Activated CD4-positive, alpha-beta T cell treated with anti-CD3 and anti-CD28 coated beads, Interleukin-2, amount 10 ng/mL, durations not matched to agents 24 days and 14 days (primary cell): ENCODE measurements at places on chromosomes 13 and 19. TPM values are rescaled to one million over a fixed set of nuclear protein-coding genes. Genes with fewer than 3 reads are reported as not detected.

Gene HPN
- total RNA-seq: 0.09 TPM in 1 of 2 replicates, not detected in the other

Gene CLEC4G
- total RNA-seq: not detected in 2 replicates

Gene ANKRD24
- total RNA-seq: 0.50 and 0.72 TPM in 2 replicates

Gene ZNF382
- total RNA-seq: 9.5 and 13.2 TPM in 2 replicates

Gene CHST8
- total RNA-seq: not detected in 2 replicates

Gene SPACA4
- total RNA-seq: not detected in 2 replicates

Gene RASA3
- total RNA-seq: 15.9 TPM in 2 replicates

DNA sequence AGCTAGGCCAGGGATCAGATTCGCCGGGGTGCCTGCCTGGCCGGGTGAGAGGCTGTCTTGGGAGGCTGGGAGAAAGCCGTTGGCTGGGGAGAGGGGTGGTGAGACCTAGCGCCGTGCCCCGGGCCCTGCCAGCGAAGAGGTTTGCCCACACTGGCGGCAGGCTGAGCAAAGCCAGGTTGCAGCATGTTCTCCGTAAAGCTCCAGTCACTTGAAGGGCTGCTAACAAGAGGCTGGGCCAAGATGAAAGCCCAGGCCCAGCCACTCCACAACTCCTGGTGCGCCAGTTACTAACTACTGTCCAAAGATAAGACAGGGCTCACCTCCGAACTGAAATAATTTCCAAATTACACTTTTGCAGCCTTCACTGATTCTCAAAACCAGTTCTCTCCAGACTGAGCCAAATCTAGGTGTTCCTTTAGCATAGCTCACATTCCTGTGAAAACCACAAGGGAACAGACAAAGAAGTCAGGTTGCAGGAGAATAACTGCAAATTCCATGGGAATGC is 16.3 kb downstream of the ELAVL1 start:
- no peak for DNase-seq

- DNase-seq: no peak
Measured at GRCh38 chr13:39565036-39565949, 37.7 kb downstream of the LHFPL6 start.

- no peak for DNase-seq
Measured at GRCh38 chr19:46383846-46384245, 29.5 kb downstream of the CCDC8 start.

- DNase-seq: no peak
Measured at GRCh38 chr19:45099467-45100191, 6.7 kb downstream of the PPP1R37 start.

DNA sequence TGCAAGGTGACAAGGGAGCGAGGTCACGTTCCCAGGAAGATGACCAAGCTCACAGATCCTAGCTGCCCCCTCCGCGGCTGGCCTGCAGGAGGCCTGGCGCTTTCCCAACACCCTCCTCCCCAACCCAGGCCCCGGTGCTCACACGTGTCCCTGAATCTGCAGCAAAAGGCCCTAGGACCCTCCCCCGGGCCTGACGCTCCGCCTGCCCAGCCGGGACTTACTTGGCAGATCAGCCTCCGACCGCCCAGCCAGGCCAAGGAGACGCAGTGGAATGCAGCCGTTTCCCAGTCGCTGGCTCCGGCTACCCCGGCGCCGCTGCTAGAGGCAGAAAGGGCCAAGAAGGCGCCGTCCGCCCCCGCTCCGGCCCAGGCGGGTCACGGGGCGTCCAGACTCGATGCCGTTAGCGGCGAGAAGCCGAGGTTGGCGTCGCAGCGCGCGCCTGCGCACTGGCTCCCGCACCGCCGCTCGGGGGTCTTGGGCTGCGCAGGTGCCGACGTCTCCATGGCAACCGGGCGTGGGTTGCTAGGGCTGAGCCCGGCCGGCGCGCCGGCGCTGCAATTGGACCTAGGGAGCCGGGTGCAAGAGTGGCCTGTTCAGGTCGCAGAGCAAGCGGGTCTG is at the start of gene PNMA8A:
PNMA8A (minus strand) TSS at position 448 of the 618 bp plus-strand sequence. CDS start 528 bp downstream, outside the sequence.
- DNase-seq: no peak

- DNase-seq: no peak
Measured at GRCh38 chr13:95452375-95452774, 100.1 kb upstream of the CLDN10 start.

- no peak for DNase-seq
Measured at GRCh38 chr13:60143775-60144174, 20.0 kb downstream of the DIAPH3 start.

DNA sequence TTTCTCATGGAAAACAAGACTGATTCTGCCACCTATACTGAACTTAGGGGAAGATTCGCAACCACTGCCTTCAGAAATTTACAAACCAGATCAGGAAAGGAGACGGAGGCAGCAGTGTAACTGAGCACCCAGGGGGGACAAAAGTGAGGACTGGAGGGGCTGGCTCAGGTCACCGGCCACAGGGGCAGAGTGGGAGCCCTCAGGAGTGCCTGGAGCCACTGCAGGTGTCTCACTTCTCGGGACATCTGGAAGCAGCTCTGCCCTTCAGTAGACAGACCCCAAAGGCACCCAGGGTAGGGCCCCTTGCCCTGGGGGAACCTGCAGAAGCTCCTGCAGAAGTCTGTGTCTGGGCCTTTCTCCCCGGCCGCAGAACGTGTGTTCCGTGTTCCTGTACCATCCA is 5.8 kb downstream of the ARHGEF7 start:
- no peak for DNase-seq

GRCh38 chr19:15137777-15138176 is 30.6 kb downstream of the SYDE1 start:
- no peak for DNase-seq

DNA sequence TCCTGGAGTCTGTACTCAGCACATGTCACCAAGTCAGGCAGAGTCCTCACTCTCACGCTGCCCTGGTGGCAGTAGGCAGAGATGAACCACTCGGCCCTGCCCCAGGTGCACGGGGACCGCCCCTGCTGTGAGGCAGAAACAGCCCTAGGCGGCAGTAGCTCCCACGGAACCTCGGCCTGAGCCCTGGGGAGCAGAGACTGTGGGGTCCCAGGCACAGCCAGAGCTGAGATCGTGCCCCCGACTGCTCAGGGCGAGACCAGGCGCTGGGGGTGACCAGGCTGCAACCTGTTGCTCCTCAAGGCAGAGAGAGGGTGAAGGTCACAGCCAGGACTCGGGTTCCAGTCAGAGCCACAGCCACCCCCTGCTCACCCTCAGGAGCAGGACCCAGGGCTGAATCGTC is 34.9 kb downstream of the AP1M1 start:
- no peak for DNase-seq

GRCh38 chr13:26742691-26743358 is 17.8 kb downstream of the GPR12 start:
- DNase-seq: no peak

- DNase-seq: peak; percentile 59
Measured at GRCh38 chr19:35642312-35642711, 767 bp downstream of the ETV2 start.

DNA sequence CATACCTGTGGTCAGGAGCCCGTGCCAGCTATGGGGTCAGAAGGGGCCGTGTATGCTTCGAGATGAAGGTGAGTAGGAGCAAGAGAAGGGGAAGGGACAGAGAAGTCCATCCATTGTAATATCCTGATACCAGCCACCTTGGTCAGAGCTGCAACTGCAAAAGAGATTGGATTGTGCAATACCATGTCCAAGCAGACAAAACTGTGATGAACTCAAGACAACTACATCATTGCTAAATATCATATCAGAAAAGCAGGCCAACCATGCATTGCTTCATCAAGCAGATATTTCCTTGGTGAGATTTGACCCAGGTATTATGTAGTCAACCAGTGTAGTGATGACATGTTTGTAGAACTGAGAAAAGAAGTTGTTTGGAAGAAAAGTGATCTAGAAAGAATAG is 12.1 kb downstream of the HNRNPUL1 start:
- DNase-seq: no peak

- DNase-seq: peak; percentile 79
Measured at GRCh38 chr19:2032296-2032941, 16.9 kb upstream of the BTBD2 start.

- DNase-seq: no peak
Measured at GRCh38 chr19:8877854-8878705, 45.9 kb downstream of the MBD3L1 start.

GRCh38 chr13:96796091-96796633 is 198.1 kb downstream of the OXGR1 start:
- no peak for DNase-seq

DNA sequence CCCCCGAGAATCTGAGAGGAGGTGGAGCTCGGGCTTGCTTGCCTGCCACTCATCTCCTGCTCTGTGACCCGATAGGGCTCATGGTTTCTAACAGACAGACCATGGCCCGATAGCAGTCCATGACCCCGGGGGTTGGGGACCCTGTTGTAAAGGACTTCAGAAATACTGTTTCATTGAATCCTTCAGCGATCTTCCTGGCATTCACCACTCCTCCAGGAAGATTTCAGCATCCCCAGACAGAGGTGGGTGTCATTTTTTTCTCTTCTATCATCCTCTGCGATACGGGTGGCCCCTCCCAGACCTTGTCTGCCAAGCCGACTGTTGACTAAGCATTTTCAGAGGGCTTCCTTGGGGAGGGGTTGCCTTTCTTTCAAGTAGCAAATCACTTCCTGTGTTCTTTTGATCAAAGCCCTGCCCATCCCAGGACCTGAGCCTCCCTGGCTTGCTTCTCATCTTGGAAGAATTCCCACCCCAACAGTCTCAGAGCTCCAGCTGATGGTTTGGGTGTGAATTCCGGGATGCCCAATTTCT is 1.7 kb downstream of the MYO1F start:
- DNase-seq: peak; percentile 87

- DNase-seq: no peak
Measured at GRCh38 chr13:103607995-103608394, 541.8 kb upstream of the SLC10A2 start.

DNA sequence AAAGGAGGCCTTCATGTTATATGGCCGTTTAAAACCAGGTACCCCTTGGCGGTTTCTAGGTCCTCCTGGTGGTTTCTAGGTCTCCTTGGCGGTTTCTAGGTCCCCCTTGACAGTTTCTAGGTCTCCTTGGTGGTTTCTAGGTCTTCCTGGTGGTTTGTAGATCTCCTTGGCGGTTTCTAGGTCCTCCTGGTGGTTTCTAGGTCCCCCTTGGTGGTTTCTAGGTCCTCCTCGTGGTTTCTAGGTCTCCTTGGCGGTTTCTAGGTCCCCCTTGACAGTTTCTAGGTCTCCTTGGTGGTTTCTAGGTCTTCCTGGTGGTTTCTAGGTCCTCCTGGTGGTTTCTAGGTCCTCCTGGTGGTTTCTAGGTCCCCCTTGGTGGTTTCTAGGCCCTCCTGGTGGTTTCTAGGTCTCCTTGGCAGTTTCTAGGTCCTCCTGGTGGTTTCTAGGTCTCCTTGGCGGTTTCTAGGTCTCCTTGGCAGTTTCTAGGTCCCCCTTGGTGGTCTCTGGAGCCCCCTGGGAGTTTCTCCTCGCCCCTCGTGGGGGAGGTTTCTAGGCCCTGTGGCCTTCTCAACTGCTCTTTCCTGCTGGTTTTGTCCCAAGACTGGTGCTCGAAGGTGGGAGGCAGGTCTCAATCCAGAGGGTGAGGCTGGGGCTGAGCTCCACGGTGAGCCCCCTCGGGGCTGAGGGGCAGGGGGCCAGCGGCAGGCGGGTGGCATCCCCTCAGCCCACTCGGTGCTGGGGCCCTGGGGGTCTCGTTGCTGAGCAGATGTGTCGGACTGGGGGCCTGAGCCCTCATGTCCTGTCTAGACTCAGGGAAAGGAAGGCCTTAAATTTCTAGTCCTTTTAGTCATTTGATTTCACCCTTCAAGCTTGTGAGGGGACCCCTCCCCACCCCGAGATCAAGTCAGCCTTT is 8.0 kb downstream of the HCN2 start:
- peak; percentile 67 for DNase-seq

DNA sequence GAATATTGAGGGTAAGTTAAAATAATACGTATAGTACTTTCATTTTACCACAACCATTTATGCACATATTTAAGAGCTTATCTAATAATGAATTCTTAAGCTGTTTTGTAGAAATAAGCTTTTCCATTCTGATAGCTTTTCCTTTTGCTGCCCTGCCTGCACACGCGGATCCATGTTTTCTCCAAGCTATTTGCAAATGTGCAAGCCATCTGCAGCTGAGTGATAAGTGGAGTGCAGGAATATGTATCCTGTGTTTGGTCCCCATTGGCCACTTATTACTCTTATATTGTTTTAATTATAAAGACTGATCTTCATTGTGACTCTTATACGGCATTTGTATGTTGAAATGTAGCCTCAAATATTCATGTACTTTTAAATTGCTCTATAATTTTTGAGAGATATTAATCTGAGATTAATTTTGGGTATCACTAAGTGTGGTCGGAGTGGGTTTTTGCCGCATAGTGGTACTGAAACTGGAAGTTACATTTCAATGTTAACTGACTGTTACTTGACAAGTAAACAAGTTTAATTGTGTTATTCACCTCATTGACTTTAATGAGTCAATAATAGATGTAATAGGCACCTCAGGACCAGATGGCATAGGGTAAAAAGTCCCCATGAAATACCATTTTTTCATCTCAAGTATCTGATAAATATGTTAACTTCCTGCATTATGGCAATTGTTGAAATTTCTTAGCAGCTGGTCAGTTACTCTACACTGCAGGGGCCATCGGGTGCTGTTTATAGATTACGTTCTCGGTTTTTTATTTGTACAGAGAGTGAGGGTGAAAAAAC is 1567.4 kb downstream of the EFNB2 start:
- DNase-seq: no peak

DNA sequence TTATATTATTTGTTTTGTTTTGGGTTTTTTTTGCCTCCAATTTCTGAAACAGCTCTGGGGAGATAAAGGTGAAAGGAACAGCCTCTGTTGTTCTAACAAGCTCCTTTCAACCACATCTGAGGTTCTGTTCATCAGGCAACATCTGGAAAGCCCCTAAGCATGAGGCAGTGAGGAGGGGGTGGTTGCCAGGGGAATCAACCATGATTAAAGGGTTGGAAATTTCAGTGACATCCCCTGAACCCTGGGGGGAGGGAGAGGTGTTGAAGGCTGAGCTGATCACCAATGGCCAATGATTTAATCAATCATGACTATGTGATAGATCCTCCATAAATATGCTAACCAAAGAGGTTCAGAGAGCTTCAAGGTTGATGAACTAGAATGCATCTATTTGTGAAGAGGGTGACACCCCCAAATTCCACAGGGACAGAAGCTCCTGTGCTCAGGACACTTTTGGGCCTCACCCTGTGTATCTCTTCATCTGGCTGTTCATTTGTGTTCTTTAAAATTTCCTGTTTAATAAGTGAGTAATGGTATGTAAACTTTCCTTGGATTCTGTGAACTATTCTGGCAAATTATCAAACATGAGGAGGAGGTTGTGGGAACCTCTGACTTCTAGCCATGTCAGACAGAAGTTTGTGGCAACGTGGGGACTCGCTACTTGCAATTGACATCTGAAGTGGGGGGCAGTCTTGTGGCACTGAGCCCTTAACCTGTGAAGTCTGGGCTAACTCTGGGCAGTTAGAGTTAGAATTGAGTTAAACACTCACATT is 221.3 kb downstream of the NHLRC3 start:
- peak; percentile 76 for DNase-seq
